ENCODE measurements at places on chromosomes 5 and 9.

- DNase-seq, result no peak
Measured at GRCh38 chr5:164358531-164359259, 853.3 kb downstream of the MAT2B start.

DNA sequence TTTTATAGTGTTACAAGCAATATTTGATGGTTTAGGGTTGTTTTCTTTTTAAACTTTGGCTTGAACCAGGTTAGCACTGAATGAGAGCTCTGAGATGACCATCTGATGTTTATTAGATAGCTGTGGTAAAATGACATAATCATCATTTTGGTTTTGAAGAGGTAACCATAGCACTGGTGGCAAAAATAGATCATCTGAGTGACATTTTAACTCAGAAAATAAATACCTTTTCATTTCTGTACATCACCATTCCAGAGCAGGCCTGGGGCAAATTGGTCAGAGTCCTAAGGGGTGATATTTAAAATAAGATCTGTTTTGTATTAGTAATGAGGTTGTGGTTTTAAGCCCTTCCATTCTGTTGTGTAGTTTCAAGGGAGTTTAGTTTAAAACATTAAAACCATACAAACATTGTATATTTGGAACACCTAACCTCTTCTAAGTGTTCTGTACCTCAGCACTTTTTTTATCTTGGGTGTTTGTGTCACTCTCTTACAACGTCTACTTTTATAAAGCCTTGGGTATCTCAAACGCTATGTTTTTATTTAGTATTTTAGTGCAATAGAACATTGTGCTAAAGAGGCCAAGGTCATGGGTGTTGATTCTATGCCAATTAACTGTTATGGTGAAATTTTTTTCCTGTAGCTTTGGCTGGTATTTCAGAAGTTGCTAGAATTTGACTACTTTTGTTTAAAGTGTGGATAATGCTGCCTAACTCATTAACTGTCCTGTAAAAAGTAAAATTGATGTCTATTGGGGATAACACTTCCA is 166.1 kb downstream of the CD180 start:
- DNase-seq, result no peak

DNA sequence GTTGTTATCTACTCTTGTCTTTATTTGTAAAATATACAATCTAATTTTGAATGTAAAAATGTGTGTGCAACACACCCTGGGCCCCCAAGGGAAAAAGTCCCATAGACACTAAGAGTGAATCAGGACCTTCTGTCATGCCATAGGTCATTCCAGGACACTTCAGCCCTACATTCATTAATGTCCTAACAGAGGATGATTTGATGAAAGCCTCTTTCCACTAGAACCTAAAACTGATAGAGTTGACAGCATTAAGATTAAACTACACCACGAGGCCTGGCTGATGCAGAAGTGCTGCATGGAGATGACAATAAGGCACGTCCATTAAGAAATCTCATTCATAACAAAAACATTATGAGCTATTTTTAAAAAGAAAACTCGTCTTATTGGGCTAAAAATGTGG is 46.2 kb downstream of the FRMD3 start:
- DNase-seq, result no peak

GRCh38 chr5:81023261-81023970 is 63.3 kb downstream of the RASGRF2 start:
- DNase-seq, result no peak

DNA sequence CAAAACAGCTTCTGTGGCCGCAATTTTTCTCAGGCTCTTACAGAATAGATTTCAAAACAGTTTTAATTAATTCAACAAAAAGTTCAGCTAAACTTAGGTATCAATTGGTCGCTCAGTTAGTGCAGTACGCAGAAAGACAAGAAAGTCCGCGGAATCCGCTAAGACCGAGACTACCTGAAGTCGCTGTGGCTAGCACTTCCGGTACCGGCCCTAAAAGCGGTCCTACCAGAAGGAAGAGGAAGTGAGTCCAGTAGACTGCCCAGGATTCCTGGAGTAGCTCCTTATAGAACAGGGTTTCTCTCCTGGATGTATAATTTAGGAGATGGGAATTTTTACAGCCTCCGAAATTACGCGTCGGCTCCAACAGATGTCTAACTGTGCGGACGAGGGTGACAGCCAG is 16.6 kb upstream of the PCDHB2 start:
- DNase-seq, result no peak

- DNase-seq, result no peak
Measured at GRCh38 chr9:117400171-117400570, 14.7 kb downstream of the ASTN2 start.

GRCh38 chr9:36150574-36151315 is 14.2 kb downstream of the GLIPR2 start:
- DNase-seq, result no peak

- DNase-seq, result no peak
Measured at GRCh38 chr5:61229416-61229815, 67.1 kb upstream of the SMIM15 start.

GRCh38 chr5:142692321-142692894 is 6.5 kb upstream of the FGF1 start:
- DNase-seq, result no peak

GRCh38 chr5:9439531-9440292 is 106.2 kb downstream of the SEMA5A start:
- no peak for DNase-seq

DNA sequence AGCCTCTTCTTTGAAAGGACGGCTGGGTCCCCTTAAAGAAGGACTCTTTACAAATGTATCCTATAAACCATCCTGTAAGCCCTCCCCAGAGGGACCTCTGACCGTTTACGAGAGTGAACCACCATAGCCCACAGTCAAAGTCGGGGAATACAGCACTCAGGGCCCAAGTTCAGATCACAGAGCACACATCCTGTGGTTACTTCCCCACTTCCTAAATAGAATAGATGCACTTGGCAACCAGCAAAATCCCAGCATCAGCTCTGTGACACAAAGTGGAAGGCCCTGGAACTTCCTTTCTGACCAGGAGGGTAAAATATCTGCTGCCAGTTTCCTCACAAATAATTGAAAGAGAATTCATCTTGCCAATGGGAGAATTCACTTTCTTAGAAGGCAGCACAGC is 6.9 kb upstream of the IGFBPL1 start:
- no peak for DNase-seq

- DNase-seq, result no peak
Measured at GRCh38 chr9:107685376-107685775, 195.8 kb upstream of the KLF4 start.

DNA sequence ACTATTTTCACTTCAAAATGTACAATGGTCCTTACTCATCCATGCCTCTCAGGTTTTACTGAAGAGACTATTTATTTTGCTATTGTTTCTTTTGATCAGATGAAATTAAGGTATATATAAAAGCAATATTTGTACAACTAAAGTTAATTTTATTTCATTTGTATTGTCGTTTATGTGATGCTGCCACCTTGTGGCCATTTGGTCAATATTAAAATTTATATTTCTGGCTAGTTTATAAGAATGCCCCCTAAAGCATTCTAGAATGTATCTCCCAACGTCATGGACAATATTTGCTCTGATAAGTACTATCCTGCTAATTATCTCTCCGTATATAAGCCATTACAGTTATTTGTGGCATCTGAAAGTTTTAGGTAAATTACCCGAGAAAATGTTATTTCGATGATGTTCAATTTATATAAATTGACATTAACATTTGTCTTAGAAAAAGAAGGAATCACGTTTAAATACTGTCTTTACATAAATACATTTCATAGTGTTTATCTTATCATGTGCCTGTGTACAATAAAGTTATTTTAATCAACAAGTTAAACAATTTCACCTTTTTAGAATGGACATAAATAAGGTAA is 680.0 kb downstream of the TAF11L14 start:
- DNase-seq, result no peak

DNA sequence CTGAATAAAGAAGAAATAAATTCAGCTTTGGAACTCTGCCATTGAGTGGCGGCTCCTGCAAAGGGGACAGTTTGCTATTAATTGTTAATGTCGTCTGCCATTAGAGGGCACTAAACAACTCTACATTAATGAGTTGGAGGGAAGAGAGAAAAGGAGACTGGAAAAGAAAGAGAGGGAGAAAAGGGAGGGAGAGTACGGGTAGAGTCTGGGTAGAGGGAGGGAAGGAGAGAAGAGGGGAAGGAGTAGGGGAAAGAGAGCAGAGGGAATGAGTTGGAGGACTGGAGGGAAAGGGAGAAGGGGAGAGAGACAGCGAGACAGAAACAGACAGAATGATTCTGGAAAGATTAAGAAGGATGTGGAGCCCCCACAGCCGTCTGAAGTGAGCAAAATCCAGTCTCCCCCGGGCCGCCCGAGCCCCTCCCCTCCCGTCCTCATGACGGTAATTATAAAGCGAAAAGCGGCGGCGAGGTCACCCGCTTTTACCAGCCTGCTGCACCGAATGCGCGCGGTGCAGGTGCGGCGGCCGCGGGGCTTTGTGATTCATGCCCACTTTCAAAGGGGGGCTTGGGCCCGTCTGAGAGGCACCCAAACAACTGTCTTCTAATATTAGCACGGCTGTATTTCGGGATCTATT is 1.9 kb upstream of the FST start:
- peak; percentile 67 for DNase-seq

- no peak for DNase-seq
Measured at GRCh38 chr9:14485366-14485765, 171.4 kb upstream of the NFIB start.

DNA sequence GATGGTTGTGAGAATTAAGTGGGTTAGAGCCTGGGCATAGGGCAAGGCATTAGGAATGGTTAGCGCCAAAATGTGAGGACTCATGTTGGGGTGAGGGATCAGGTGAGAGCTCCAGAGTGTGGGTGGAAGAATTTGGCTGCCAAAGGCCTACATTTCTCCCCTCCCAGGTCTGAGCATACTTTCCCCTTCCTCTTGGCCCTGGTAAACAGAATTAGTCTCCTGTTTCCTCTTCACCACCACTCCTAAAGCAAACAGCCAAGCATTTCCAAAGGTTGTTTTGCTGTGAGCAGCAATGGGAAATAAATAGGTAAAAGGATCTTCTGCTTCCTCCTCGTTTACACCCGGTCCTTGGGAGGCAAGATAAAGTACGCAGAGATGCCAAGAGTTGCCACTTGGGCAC is 132.5 kb downstream of the ZSWIM6 start:
- no peak for DNase-seq

- DNase-seq, result peak; percentile 49
Measured at GRCh38 chr9:117772960-117773359, 68.8 kb downstream of the TLR4 start.

DNA sequence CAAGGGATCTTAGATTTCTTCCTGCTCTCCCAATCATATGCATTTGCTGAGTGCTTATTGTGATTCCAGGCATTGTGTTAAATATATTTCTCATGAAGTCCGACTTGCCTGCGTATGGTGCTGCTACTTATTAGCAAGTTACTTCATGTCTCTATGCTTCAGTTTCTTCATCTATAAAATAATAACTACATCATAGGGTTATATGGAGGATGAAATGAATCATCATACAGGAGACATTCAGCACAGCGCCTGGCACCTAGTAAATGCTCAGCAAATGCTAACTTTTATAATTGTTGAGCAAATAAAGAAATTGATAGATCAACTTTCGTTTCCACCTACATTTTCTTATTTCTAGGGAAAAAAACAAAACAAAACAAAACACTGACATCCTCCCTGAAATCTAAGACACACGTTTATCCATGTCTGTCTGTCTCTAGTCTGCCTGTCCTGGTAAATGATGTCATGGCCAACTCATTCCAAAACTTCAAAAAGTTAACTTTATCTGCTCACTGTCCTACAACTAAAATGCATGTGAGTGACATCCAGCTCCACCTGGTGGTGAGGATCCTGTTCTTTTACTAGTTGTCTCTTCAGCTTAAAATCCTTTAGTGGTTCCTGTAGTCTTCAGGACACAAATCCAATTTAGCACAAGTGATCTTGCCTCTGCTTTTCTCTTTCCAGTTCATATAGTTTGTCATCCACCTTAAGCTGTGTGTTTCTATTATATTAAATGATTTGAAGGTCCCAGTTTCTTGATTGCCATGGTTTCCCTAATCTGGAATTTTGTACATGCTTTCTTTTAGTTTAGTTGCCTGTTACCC is 27.7 kb downstream of the PPP3R2 start:
- no peak for DNase-seq

GRCh38 chr9:28999806-29000205 is 1426.5 kb upstream of the C9orf72 start:
- DNase-seq, result no peak

DNA sequence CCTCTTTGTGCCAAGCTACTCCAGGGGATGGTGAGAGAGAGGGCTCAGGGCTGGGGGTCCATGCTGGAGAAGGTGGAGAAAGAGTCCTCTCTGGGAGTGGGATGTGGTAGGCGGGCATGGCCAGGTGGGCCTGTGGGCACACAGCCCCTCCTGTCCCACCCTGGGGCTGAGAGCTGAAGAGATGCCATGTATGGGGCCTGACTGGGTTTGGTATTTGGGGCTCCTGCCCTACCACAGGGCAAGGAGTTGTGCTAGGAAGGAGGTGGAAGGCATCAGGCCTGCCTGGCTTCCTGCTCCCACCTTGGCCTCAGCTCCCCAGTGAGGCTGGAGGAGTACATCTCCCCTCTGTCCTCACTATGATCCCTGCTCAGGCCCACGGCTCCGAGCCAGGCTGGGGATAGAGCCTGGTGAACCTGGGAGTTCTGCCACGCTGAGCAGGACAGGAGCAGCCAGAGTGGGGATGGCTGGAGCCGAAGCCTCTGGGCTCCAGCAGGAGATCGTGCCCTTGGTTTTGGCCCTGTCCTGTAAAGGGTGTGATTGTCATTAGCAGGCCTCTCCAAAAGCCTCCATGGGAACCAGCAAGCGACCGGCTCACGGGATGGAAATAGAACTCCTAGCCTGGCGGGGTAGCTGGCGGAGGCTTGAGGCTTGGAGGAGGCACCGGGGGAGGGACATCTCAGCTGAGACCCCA is 75.5 kb downstream of the CACNA1B start:
- DNase-seq, result no peak

- DNase-seq, result peak; percentile 97
Measured at GRCh38 chr9:127519301-127520166, 68.2 kb downstream of the LRSAM1 start.

DNA sequence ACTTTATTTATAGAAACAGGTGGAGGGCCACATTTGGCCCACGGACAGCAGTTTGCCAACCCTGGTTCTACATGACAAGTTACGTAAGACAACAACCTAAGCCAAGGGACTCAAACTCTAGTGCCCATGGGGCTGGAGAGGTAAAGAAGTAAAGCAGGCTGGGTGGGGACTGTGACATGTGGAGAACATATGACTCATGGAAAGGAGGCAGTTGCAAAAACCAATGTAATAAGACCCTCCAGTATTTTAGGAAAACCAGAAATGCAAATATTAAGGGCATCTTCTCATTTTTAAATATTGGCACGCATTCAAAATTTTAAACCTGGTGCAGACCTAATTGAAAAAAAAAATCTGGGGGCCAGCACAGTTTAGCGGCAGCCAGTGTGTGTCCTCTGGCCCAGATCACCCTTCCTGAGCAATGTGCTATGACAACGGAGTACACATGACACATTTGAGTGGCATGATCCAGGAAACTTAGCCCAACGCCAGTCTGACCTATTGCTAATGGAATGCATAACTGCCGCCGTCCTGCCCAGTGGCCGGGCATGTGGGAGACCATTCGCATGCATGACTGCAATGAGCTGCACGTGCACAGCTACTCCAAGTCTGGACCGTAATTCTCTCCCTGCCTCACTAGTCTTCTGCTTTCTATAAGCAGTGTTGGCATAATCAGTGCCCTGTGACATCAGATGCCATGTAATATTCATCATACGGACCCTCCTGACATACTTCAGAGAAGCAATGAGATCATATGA is 97.2 kb downstream of the SH3TC2 start:
- peak; percentile 99 for DNase-seq

GRCh38 chr5:62741761-62742160 is 163.1 kb downstream of the LRRC70 start:
- DNase-seq, result no peak

Measured in RWPE2 (cell line).